ENCODE measurements at places on chromosomes 1 and 21. TPM values are rescaled to one million over a fixed set of nuclear protein-coding genes. Genes with fewer than 3 reads are reported as not detected.

DNA sequence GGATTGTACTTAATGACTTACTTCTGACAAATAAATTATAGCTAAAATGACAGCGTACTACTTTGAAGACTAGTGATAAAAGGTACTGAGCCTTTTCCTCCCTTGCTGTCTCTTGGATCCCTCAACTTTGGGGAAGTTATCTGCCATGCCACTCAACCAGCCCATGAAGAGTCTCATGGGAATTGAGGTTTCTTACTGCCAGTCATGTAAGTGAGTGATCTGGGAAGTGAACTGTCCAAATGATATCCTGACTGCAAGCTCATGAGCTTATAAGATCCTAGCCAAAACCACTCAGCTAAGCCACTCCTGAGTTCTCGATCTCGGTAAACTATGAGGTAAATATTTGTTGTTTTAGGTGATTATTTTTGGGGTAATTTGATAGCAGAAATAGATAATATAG is 247.8 kb downstream of the NCAM2 start:
- no peak for DNase-seq

DNA sequence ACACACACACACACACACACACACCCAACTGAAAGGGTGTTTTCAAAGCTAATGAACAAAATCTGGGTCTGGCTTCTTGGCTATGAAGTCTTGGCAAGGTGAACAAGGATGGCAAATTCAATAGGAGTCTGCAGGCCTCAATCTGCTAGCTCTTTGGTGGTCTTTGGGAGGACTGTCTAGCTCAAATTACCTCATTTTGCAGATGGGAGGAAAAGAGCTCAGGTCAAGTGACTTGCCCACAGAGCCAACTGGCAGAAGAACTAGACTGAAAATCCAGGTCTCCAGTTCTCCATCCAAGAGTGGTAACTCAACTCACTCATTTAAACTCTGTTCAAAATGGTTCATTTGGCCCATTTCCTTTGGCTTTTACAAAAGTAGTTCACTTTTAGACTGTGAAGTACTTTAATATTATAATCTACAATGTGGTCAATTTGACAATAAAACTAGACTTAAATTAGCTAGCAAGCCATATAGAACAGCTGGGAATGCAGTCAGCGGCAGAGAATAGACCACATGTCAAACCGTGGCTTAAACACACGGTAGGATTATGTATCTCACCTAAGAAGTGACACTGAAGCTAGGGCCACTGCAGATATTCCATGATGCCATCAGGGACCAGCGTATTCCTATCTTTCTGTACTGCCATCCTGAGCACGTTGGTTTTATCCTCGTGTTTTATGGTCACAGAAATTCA is 112.9 kb downstream of the APP start:
- DNase-seq = no peak

GRCh38 chr1:246618240-246618808 is 52.1 kb downstream of the CNST start:
- DNase-seq = no peak

The ZNF669 gene
- 12.8 TPM for total RNA-seq

The NUAK2 gene
- 8.3 TPM for total RNA-seq

GRCh38 chr1:219085988-219086387 is 87.7 kb upstream of the LYPLAL1 start:
- no peak for DNase-seq

DNA sequence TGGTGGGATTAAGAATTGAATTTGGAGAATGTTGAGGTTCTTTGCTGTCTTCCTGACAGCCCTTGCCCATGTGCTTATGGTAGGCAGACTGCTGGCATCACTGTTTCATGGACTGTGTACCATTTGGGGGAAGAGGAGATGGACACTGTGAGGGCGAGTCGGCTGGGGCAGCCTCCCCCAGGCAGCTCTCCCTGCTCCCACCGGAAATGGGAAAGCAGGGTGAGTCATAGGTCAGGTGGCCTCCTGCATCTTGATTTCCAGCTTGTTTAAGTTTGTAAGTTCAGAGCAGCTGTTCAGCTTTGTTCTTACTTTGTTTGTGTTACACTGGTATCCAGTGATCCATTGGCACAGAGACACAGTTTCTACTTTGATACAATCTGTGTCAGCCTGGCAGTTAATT is 87.2 kb upstream of the CNIH3 start:
- peak; percentile 51 for DNase-seq

DNA sequence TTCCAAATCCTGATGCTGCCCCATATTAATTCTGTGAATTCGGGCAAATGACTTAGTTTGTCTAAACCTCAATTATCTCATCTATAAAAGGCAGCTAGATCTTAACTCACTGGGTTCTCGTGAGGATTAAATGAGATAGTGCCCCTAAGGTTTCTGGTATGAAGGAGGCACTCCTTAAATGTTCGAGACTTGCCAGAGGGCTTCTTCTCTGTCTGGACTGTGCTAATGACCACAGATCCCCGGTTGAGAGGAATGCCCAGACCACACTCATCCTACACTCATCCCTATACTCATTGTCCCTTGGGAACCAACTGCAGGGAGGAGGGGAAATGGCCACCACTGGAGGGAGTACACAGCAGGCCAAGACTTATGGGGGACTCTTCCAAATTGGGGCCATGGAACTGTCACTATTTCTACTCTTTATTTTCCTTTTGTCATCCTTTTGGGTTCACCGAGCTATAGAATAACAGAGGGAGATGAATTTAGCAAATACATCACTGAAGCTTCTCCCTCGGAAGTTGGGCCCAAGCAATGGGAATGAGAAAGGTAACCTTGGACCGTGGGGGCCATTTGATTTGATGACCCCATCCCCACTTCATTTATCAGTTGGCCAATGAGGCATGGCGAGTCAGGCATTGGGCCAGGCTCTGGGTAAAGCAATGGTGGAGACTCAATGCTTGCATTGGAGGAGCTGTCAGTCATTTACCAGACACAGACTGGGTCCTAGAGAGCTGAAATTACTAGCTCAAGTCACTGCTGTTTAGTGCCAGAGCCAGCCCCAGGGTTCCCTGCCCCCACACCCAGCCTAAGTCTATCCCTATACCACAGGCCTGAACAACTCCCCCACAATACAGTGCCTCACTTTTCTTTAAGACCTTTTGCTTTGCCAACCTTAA is 5.1 kb downstream of the ATF3 start:
- peak; percentile 31 for DNase-seq

The LCE1E gene
- not detected for total RNA-seq

The CCDC30 gene
- total RNA-seq = 2.6 TPM

GRCh38 chr1:22575532-22576149 is 12.4 kb downstream of the EPHA8 start:
- DNase-seq = no peak

DNA sequence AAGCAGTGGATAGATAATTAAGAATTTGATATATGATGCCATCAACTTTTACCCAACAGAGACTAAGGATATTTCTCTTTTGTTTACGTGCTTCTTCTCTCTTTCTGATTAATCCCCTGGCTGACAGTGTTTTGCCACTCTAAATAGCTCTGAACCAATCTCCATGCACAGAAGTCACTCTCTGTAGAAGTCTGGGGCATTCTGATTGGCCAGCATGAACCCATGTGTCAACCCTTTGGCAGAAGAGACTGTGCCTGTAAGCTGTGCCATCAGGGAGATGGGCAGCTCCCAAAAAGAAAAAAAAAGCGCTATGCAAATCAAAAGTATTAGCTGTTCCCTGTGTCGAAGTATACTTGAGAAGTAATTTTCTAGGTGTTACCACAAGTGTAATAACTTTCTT is 34.1 kb upstream of the NRIP1 start:
- DNase-seq = no peak

The MYOG gene
- total RNA-seq = not detected

DNA sequence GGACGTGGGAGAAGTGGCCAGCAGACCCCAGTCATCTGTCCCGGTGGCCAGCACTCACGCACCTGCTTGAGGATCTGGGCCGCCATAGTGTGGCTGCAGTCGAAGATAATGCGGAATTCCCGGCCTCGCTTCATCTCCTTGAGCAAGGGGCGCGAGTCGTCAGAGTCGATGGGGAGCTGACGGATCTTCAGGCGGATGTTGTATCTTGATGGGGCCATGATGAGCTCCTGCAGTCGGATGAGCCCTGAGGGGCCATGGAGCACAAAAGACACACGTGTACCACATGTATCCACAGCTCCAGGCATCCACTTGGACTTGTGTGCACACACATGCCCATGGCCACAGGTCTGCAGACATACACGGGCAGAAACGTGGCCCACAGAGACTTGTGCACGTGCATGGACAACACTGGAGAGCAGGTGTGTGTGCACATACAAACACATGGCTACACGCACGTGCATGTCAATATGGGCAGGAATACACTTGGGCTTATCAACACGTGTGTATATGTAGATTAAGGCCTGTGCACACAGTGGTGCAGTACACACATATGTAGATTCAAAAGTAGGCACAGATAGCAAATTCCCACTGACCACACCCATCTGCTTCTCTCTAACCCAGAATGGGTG is 162.1 kb downstream of the GRIK3 start:
- DNase-seq = no peak

The TMEM52 gene
- total RNA-seq = not detected

- no peak for DNase-seq
Measured at GRCh38 chr21:14116080-14116481, 94.7 kb downstream of the LIPI start.

GRCh38 chr1:84889437-84889836 is 3.6 kb downstream of the LPAR3 start:
- DNase-seq = no peak

GRCh38 chr1:62844030-62844429 is 60.1 kb downstream of the ATG4C start:
- no peak for DNase-seq

The OR2L8 gene
- total RNA-seq = not detected

The RASSF5 gene
- total RNA-seq = 0.47 TPM

The TRABD2B gene
- total RNA-seq = 0.96 TPM

- no peak for DNase-seq
Measured at GRCh38 chr1:114745291-114745690, 12.5 kb downstream of the CSDE1 start.

DNA sequence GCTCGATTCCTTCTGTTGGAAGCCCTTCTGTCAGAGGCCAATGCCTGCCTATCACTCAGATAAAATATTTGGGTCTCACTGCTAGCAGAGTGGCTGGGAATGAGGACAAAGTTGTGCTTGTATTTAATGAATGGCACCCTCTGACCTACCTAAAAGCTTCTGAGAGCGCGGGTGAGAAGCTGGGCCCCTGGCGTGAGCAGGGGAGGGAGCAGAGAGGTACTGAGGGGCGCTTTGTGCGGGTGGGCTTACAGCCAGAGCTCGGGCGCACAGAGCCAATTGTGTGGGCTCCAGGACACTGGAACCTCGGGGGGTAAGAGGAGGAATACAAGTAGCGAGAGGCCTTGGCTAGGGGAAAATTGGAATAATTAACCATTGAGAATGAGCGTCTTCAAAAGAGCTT is 32.3 kb downstream of the PCAT6 start:
- no peak for DNase-seq

The C1orf53 gene
- total RNA-seq = 14.0 TPM

The OR2M3 gene
- total RNA-seq = not detected

DNA sequence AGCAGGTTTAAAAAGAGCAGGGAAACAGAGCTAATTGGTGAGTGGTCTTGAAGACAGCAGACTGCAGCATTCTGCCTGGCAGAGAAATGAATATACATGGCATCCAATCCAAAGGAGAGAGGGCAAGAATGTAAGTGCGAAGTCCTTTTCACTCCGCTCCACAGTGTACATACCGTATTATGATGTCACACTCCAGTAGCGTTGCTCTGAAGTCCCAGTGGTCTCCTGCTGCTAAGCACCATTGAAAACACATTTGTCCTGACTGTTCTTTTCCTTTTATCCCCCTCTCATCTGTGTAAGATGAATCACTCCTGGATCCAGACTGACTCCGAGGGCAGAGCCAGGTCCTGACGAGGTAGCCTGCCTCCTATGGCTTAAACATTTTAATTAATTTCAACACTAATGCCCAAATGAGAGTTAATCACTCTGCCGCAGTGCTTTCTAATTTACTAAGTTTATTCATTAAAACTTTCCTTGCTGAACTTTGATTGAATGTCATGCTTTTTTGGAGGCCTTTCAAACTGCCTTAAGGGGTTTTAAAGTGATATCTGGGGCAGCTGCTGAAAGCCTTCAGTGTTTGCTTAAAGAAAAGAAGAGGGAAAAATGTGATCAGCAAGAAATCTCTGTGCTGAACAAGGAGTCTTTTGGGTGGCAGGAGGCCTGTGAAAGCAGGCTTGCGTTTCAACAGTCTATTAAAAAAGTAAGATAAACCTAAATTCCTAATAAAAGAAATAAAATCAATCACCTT is 227.2 kb downstream of the ATG4C start:
- no peak for DNase-seq

- DNase-seq = no peak
Measured at GRCh38 chr1:19123837-19124236, 86.2 kb downstream of the UBR4 start.

- no peak for DNase-seq
Measured at GRCh38 chr21:30924146-30924700, 42.8 kb upstream of the KRTAP11-1 start.

DNA sequence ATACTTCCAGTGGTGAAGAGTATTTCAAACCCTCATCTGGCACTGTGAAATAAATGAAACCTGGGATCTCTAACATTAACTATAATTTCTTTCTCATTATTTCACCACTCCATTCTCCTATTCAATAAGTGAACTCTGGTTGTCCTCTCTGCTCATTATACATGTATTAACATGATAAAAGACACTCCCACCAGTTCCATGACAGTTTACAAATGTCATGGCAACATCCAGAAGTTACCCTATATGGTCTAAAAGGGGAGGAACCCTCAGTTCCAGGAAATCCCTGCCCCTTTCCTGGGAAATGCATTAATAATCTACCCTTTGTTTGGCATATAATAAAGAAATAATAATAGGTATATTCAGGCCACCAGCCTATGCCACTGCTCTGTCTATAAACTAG is 62.7 kb upstream of the BRINP3 start:
- no peak for DNase-seq

DNA sequence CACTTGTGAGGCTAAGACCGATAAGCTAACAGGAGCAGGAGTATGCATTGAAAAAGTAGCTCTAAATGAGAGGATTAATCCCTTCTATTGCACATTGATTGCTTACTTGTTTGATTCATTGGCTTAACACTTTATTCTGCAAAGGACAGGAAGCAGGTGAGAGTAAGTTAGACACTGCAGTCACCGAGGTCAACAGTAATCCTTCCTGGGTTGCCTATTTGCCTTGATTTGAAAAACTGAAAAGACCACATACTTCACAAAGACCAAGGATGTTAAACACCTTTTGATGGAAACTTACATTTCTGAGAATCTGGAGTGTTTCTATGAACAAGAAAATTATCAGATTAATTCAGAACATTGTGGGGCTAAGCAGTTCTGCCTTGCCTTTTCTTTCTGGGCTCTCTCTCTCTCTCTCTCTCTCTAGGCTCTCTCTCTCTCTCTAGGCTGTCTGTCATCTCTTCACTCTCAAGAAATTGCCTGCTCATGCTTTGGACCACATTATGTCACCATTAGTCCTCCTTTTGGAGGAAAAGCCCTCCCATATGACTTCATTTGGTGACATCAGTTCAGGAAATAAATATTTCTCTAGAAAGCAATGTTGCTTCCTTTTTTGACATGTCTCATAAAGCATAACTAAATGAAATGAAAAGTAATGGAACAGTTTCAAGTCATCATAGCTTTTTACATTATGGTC is 103.8 kb downstream of the TNFSF18 start:
- DNase-seq = no peak

Measured in Caki2 (cell line).